ENCODE measurements at places on chromosomes 6 and 20. TPM values are rescaled to one million over a fixed set of nuclear protein-coding genes. Genes with fewer than 3 reads are reported as not detected.

- H3K36me3 ChIP-seq, result peaks cover 11% of the 10 kb centered on the region
- no peak overlapping the region for H3K27ac ChIP-seq
- H3K27me3 ChIP-seq, result no peaks in the 10 kb centered on the region
- H3K4me3 ChIP-seq, result no peak overlapping the region
- DNase-seq, result no peak
- peaks cover 11% of the 10 kb centered on the region for H3K4me1 ChIP-seq
These were observed 13.5 kb upstream of the ANKRD60 start for GRCh38 chr20:58241766-58242465.

The TINAG gene
- not detected for total RNA-seq

The PRKN gene
- total RNA-seq, result 1.00 TPM

DNA sequence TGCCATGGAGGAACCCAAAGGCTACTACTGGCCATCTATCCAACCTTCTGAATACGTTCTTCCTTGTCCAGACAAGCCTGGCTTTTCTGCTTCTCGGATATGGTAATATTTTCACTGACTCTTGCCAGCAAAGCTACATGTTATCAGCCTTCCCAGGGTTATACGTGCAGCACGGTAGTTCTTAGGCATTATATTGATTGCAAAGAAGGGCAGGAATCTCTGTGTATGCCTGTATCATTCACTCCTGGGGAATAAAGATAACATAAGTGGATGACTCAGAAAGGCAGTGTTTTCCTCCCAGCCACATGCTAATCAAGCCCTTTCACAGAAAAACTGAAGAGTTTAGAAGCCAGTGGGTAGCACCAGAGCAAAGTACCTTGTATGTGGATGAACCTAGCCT, 98.7 kb downstream of the ADGRG6 start:
- H3K27me3 ChIP-seq, result peaks cover 4% of the 10 kb centered on the region
- H3K36me3 ChIP-seq, result peaks cover 4% of the 10 kb centered on the region
- H3K27ac ChIP-seq, result no peak overlapping the region

The MCHR2 gene
- not detected for total RNA-seq

DNA sequence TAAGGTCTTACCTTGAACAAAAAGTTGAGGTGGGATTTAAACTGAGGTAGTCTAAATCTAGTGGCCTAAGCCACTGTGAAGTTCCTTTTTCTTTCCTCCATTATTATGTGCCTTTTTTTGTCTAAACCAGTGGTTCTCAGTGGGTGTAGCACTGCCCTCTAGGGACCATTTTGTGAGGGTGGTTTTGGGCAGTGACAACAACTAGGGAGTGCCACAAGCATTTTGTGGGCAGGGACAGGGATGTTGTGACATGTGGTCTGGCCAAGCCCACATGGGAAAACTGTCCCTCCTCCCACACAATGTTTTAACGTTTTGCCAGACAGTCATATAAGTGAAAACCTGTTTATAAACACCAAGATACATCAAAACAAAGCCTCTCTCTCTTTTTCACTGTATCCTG, 899.4 kb upstream of the FLRT3 start:
- DNase-seq, result no peak
- H3K36me3 ChIP-seq, result no peaks in the 10 kb centered on the region
- H3K27me3 ChIP-seq, result no peaks in the 10 kb centered on the region
- H3K4me1 ChIP-seq, result no peaks in the 10 kb centered on the region
- no peak overlapping the region for H3K4me3 ChIP-seq

- H3K27ac ChIP-seq, result no peak overlapping the region
- no peaks in the 10 kb centered on the region for H3K36me3 ChIP-seq
- H3K4me1 ChIP-seq, result peaks cover 3% of the 10 kb centered on the region
- H3K27me3 ChIP-seq, result no peaks in the 10 kb centered on the region
These were observed 36.0 kb upstream of the SLC35D3 start for GRCh38 chr6:136886091-136886490.

- peaks cover 9% of the 10 kb centered on the region for H3K36me3 ChIP-seq
- H3K27me3 ChIP-seq, result peaks cover 6% of the 10 kb centered on the region
- DNase-seq, result no peak
- no peak overlapping the region for H3K4me3 ChIP-seq
- H3K4me1 ChIP-seq, result peaks cover 4% of the 10 kb centered on the region
These were observed 256.9 kb downstream of the ERMARD start for GRCh38 chr6:170008294-170008785.

DNA sequence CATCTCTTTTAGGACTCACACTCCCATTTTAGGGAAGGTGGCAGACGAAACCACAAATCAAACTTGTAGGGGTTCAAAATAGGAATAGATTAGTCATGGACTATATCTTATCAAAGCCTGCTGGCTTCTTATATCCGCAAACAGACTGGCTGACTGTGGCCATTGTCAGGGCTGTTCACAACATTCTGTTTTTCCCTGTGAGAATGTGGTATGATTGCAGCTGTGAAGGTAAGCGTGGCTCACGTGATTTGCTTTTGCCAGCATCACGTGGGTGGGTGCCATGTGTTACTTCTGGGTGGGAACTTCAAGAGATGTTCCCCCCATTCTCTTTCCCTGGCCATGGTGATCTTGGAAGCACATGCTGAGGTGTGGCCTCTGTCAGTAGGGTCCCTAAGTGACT, 5.9 kb downstream of the IP6K3 start:
- H3K27ac ChIP-seq, result no peak overlapping the region
- H3K4me1 ChIP-seq, result no peaks in the 10 kb centered on the region
- H3K36me3 ChIP-seq, result no peaks in the 10 kb centered on the region
- no peak overlapping the region for H3K4me3 ChIP-seq
- no peak for DNase-seq

The GDAP1L1 gene
- total RNA-seq, result not detected

GRCh38 chr6:158170656-158171081, 2.5 kb downstream of the GTF2H5 start:
- peaks cover 3% of the 10 kb centered on the region for H3K27me3 ChIP-seq
- no peak for DNase-seq
- H3K4me3 ChIP-seq, result no peak overlapping the region

The RNGTT gene
- total RNA-seq, result 20.1 TPM

- H3K27ac ChIP-seq, result no peak overlapping the region
- H3K4me1 ChIP-seq, result no peaks in the 10 kb centered on the region
- no peak overlapping the region for H3K4me3 ChIP-seq
- H3K36me3 ChIP-seq, result no peaks in the 10 kb centered on the region
- H3K27me3 ChIP-seq, result peaks cover 11% of the 10 kb centered on the region
- no peak for DNase-seq
These were observed 107.5 kb downstream of the TAF4 start for GRCh38 chr20:61957961-61958715.

DNA sequence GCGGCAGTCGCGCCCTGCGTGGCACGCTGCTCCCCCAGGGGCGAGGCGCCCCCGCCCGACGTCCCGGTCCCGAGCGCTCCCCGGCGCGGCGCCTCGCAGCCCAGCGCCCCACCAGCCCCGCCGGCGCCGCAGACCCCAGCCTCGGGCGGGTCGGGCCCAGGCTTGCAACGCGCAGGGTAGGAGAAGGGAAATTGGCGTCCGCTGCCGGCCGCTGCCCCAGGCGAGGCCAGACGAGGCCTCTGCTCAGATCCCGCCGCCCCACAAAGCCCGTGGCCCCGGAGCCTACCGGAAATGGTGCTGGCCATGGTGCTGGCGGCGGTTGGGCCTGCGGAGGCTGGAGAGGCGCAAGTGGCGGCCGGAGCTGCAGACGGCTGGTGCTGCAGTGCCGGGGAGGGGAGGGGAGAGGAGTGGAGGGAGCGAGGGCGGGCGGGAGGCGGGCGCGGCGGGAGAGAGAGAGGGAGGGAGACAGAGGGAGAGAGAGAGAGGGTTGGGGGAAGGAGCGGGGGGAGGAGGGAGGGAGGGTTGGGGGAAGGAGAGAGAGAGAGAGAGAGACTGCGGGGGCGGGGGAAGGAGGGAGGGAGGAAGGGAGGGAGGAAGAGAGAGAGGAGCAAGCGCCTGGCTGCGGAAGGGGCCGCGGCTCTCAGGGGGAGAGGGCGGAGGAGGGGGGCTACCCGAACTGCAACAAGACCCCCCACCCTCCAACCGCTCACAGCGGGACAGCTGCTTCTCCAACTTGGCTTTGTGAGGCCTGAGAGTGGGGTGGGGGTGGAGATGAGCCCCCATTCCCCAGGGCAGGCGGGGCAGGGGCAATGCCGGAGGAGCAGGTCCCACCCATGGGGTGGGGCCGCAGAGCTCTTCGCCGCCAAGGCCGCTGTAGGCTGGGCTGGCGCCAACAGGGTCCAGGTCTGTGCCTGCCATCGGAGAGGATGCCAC, at the start of gene STMN3:
STMN3 (minus strand) TSS at position 384 of the 933 bp plus-strand sequence; CDS start at position 305, 79 bp downstream.
- H3K4me1 ChIP-seq, result peaks cover 12% of the 10 kb centered on the region
- DNase-seq, result peak; percentile 83
- peak within 1 kb of the TSS; percentile 85 for H3K4me3 ChIP-seq
- H3K36me3 ChIP-seq, result no peaks in the 10 kb centered on the region
- peaks cover 9% of the 10 kb centered on the region for H3K27me3 ChIP-seq

The BNIP5 gene
- total RNA-seq, result not detected

DNA sequence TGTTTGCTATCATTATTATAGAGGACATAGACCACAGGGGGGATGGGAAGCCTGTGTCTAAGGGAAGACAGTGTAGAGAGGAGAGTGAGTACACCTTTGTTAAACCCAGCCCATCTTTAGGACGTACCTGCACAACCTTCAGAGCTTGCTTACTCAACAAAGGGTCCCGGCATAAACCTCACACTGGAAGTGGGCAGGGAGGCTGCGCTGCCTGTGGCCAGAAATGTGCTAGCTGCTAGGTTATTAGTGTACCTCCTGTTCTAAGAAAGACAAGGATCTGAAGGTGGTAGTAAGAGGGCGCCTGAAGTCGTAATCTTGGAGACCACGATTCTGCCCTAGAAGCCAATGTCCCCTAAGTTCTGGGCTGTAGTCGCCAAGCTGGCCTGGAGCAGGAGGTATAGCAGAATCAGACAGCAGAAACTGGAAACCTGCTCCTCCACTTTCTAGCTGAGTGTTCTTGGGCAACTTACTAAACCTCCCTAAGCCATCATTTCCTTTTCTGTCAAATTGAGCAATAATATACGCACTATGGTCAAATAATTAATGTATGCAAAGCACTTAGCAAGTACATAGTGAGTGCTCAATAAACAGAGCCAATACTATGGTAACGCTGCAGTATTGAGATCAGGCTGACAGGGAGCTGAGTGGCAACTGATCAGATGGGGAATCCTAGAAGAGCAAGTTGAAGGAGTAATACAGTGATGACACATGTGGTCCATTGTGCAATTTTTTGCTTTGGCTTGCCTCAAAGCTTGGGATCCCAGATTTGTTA, 16.8 kb upstream of the AKIRIN2 start:
- no peak for DNase-seq
- no peaks in the 10 kb centered on the region for H3K36me3 ChIP-seq
- H3K4me1 ChIP-seq, result peaks cover 27% of the 10 kb centered on the region

GRCh38 chr6:86848986-86849385, 88.3 kb upstream of the HTR1E start:
- DNase-seq, result no peak
- no peak overlapping the region for H3K4me3 ChIP-seq
- H3K27ac ChIP-seq, result no peak overlapping the region
- no peaks in the 10 kb centered on the region for H3K36me3 ChIP-seq
